Keratinocyte (primary cell): ENCODE measurements at places on chromosomes 5 and 9.
A peak's percentile ranks its signal among the peaks of the same experiment; 100 is the strongest.

- DNase-seq = peak; percentile 35
Observed at GRCh38 chr5:123209502-123210027, 120.5 kb downstream of the PRDM6 start.

GRCh38 chr5:63118221-63118620 lies 539.6 kb downstream of the LRRC70 start:
- DNase-seq = no peak

DNA sequence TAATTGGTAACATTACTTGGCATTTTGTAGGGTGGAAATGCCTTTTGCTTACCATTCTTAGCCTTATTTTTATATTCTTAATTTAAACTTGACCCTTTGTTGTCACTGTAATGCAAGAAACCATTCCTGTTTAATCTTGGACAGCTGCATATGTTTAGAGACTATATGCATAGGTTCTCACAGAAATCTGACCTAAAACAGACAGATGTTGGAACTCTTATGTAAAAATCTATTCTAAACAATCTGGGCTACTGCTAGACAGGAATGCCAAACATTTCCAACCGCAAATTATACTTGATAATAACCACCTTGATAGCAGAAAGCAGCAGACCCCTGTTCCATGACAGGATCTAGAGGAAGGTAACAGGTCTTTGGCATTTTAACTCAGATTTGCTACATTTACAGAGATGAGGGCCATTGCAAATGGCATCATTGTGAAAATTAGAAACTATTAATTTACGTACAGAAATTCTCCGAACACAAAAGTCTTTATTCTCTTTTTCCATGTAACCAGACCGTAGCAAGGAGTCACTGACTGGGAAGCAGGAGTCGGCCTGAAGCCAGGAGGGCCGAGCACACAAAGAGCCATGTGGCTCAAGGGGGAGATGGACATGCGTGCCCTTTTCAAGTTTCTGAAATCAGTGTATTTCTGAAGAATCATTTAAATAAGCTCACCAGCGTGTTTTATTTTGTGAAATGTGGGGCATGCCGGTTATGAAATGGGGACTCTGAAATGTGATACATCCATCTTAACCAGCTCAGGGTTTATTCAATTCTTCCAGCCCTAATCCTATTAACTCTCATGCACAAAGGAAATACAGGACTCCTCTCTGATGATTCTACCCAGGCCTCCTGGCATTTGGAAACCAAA lies 139.3 kb downstream of the AOPEP start:
- no peak for DNase-seq

GRCh38 chr5:96957254-96958049 lies 21.6 kb downstream of the LNPEP start:
- no peak for DNase-seq

GRCh38 chr9:106708475-106709146 lies 154.4 kb upstream of the ZNF462 start:
- no peak for DNase-seq

DNA sequence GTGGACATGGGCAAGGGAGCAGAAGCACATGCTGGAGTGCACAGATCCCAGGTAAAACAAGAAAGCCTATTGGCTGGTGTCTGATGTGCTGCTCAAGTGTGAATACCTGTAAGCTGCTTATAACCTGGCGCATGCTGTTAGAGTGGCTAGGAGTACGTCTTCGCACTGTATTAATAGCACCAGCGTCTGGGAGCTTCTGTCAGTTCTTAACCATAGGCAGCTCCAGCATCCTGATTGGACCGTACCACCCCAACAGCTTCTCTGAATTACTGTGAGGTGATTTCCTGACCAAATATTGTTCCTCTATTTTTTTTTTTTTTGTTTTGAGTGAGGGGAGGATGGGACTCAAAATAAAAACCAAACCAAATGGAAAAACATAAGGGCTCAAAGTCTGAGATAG lies 987.6 kb downstream of the PTPRD start:
- no peak for DNase-seq

DNA sequence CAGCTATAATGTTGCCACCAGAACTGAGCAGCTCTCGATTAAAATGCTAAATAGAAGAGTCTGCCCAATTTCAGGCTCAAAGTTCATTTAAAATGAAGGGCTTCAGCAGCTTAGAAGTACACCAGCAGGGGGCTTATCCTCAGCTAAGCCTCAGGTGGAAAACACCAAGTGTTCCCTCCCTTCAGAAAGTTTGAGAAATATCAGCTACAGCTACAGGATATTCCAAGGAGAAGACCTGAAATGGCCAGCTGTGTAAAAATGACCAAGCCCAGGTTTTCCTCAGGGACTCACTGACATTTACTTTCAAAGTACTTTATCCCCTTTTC lies 395.4 kb downstream of the DTWD2 start:
- DNase-seq = no peak

GRCh38 chr9:7961076-7961475 lies 161.5 kb upstream of the DMAC1 start:
- DNase-seq = no peak

DNA sequence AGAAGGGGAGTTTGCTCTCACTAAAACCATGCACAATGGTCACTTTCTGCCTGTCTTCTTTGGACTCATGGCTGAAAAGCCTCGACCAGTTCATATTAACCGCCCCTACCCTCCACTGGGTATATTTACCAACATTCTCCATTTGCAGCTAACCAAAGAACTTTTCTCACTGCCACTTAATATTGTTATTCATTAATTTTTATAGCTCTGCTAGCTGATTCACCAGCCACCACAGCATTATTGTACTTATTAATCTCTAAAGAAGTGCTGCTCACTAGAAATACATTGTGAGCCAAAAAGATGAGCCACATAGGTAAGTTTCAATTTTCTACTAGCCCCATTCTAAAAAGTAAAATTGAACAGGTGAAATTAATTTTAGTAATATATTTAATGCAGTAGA lies 33.4 kb upstream of the SMIM32 start:
- DNase-seq = no peak

GRCh38 chr5:17748201-17748600 lies 113.9 kb downstream of the TAF11L14 start:
- DNase-seq = no peak

GRCh38 chr5:72543365-72543764 lies 36.2 kb upstream of the ZNF366 start:
- no peak for DNase-seq

DNA sequence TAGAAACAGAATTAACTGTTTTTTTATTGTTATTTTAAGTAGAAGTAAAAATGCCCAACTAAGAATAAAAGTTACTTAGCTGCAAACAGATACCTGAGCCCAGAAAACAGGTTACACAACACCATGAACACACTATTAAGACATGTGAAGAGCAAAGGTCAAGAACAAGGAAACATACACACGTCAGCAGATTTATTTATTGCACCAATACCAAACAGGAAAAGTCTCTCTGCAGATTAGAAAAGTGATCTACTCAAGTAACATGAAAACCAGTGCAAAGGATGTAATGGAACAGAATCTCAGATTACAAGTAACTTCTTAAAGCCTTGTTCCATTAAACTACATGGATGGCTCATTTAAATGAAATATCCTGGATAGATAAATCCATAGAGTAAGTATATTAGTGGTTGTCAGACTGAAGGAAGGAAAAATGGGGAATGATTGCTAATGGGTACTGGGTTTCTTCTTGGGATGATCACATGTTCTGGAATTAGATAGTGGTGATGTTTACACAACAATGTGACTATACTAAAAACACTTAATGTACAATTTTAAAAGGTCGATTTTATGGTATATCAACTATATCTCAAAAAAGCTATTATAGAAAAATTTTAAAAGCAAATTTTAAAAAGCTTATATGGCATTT lies 6.1 kb downstream of the SAR1B start:
- DNase-seq = no peak

DNA sequence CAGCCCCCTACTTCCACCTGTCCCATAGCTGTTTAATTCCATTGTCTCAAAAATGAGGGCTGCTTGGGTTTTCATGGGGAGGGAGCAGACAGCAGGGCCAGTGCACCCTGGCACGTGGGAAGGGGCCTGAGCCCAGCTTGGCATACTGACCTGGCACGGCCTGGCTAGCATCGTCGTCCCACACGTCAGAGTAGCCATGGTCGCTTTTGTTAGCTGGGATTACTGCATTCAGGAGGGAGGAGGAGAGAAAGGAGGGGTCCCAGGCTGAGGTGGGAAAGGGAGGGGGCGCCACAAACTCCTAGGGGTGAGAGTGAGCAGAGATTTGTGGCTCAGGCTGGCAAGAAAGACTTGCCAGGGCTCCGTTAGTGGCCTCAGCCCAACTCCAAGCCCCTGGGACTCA lies 21.1 kb upstream of the CYSTM1 start:
- DNase-seq = no peak

- DNase-seq = no peak
Observed at GRCh38 chr5:139734539-139734916, 61.1 kb upstream of the PSD2 start.

DNA sequence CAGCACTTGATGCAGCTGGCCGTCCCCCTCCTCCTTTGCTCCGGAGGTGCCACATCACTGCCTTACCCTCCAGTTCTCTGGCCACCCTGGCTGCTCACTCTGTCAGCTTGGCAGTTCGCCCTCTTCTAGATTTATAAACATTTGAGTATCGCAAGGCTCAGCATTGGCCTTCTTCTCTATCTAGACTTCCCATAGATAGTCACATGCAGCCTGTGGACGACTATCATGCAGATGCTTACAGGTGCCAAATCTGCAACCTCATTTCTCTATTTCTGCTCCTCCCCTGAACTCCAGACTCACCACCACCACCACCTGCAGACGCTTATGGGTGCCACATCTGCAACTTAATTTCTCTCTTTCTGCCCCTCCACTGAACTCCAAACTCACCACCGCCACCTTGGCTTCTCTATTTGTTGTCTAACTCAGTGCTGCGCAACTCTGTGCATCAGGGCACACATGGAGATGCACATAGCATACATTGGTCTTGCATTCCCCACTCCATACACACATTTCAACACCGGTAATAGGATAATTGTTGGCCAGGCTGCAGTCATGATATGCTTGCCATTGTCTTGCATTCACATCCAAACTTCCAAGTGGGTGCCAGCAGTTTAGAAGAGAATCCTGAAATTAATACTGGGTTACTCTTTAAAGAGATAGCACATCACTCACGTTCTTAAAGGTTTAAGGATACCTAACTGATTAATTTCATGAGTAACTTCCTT lies 1.9 kb upstream of the DAP start:
- no peak for DNase-seq

GRCh38 chr9:131728546-131728910 lies 11.3 kb downstream of the RAPGEF1 start:
- no peak for DNase-seq

- no peak for DNase-seq
Observed at GRCh38 chr5:107011605-107012004, 659.1 kb downstream of the EFNA5 start.

DNA sequence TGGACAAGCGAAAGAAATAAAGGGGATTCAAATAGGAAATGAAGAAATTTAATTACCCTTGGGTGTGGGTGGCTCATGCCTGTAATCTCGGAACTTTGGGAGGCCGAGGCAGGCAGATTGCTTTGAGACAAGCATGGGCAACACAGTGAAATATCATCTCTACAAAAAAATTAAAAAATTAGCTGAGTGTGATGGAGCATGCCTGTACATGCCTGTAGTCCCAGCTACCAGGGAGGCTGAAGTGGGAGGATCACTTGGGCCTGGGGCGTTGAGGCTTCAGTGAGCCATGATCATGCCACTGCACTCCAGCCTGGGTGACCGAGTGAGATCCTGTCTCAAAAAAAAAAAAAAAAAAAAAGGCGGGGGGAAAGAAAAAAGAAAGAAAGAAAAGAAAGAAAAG lies 4.0 kb upstream of the RCL1 start:
- DNase-seq = no peak

- no peak for DNase-seq
Observed at GRCh38 chr5:160497878-160498277, 76.2 kb downstream of the PTTG1 start.

- DNase-seq = no peak
Observed at GRCh38 chr5:143837306-143837848, 25.4 kb downstream of the HMHB1 start.

- no peak for DNase-seq
Observed at GRCh38 chr5:163838738-163839137, 333.3 kb downstream of the MAT2B start.

DNA sequence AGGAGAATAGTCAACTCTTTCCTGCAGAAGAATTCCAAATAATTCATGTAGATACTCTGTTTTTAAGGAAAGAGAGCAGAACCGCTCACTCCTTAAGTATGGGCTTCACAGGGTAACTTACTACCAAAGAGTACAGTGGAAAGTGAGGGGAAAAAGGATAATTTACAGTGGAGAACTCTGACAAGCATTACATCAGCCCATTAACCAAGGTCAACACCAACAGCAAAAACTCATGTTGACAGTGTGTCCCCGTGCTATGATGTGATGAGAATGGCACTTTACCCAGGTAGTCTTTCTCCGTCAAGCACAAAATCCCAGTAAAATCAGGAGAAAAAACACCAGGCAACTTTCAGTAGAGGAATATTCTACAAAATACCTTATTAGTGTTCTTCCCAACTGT lies 104.3 kb downstream of the ADCY2 start:
- no peak for DNase-seq

DNA sequence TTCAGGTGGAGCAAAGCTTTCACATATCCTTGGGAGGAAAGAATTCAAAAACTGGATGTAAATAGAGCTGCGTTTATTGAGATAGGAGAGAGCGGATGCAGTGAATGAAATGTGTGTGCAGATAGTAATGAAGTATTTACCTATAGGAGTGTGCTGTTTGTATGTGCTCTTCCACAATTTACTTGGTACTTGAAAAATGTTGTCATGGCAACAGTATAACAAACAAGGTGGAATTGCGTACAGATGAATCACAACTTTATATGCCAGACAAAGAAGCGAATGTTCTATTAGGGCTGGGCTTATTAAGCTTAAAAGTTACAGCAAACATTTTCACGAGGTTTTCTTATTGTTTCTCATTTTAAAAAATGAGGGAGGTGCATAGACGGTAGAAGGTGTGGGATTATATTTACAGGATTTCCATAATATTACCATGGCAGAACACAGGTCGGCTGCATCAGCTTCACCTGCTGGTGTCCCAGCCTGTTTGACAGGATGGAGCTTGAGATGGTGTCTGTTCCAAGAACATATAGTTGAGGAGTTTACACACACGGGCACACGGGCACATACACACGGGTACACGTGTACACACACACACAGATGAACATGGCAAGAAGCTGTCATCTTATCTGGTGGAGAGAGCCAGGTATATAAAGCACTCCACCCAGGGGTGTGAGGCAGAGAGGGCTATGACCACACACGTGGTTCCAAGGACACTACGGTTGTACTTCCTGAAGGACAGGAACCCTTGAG lies 155.7 kb downstream of the RMI1 start:
- peak; percentile 30 for DNase-seq

- no peak for DNase-seq
Observed at GRCh38 chr9:76796296-76796695, 32.1 kb downstream of the PCA3 start.

GRCh38 chr5:31763424-31763823 lies 124.5 kb downstream of the PDZD2 start:
- DNase-seq = no peak

DNA sequence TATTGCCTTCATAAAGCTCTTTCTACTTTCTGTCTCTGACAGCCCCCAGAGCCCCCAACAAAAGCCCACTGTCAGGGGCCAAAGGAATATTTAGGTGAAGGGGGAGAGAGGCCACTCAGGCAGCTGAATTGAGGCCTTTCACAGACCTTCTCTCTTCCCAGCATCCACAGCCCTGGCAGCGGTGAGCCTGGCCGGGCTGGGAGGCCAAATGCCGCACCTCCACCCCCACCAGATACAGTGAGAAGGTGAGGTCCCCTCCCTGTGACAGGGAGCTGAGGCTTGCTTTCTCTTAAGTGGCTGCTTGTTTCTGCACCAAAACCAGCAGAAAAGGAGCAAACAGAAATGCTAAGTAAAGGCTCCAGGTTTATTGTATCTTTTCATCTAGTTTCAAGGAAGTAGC lies 168.1 kb downstream of the ROR2 start:
- DNase-seq = no peak

- no peak for DNase-seq
Observed at GRCh38 chr5:93072831-93073459, 508.1 kb downstream of the NR2F1-AS1 start.
